Effector memory CD4-positive, alpha-beta T cell (primary cell): ENCODE measurements at places on chromosomes 5 and 9.

DNA sequence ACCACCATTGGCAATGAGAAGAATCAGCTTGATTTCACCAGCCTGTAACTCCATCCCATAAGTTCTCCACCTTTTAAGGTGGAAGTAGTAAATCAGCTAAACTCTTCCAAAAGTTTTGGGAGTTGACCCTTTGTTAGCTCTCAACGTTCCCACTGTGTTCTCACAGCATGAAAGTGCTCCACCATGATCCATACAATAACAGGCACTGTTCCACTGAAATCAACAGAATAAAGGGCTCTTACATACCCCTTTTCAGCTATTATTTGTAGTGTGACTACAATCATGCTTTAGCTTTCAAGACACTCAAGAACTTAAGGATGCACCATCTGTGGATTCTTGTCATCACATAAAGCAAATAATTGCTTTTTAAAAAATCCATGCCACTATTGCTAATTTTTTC, 81.6 kb downstream of the PPP2R2B start:
- no peak for DNase-seq

DNA sequence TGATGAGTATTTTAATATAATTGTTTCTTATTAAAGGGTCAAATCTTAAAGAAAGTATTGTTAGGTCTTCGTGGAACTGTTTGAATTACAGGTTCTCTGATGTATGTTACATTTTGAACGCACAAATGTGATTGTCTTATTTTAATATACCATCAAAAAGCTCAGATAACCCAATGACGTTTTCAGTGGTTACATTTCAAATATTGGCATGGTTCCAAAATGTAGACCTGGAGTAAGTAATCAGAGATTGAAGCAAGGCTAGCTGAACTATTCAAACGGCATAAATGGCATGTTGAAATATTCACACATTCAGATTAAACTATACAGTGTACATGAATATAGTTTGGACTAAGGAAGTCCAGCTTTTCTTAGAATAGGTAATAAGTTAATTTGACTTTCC, 281.7 kb upstream of the EFNA5 start:
- DNase-seq = no peak

- DNase-seq = no peak
Measured at GRCh38 chr5:88665750-88666215, 217.2 kb downstream of the MEF2C start.

DNA sequence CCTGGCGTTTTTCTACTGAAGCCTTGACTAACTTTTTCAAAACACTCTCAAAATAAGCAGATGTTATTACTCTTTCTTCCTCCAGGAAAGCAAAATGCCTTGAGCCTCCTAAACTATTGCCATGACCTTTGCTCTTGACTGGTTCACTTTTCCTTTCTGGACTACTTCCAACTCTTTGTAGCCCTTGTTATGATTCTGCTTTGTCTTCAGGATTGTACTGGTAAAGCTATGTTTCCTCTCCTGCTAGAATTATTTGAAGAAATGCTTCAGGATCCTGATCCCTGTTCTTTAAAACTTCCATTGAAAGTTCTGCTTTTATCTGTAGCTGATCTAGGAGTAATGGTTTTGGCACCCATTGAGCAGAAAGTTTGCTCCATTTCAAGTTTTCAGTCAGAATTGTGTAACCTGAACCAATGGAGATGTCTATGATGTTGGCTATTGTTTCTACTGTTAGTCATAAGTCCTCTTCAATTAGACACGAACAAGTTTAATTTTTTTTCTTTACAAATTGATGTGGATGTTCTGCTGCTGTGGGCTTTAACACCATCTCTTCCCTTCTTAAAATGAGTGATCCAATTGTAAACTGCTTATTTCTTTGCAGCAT, 1356.4 kb downstream of the EFNA5 start:
- DNase-seq = no peak

GRCh38 chr5:165325221-165325620, 1819.8 kb downstream of the MAT2B start:
- no peak for DNase-seq

GRCh38 chr9:129022037-129022436, 6.1 kb downstream of the SH3GLB2 start:
- DNase-seq = no peak

GRCh38 chr5:128494516-128494915, 43.5 kb downstream of the FBN2 start:
- DNase-seq = no peak

GRCh38 chr5:26833596-26833995, 204.8 kb downstream of the CDH9 start:
- no peak for DNase-seq

- DNase-seq = no peak
Measured at GRCh38 chr5:146890066-146890465, 11.5 kb upstream of the PPP2R2B start.

- DNase-seq = no peak
Measured at GRCh38 chr5:165757791-165758190, 2252.4 kb downstream of the MAT2B start.

- no peak for DNase-seq
Measured at GRCh38 chr9:36718612-36719011, 145.9 kb downstream of the MELK start.

GRCh38 chr9:134554373-134555093, 87.1 kb upstream of the COL5A1 start:
- no peak for DNase-seq

DNA sequence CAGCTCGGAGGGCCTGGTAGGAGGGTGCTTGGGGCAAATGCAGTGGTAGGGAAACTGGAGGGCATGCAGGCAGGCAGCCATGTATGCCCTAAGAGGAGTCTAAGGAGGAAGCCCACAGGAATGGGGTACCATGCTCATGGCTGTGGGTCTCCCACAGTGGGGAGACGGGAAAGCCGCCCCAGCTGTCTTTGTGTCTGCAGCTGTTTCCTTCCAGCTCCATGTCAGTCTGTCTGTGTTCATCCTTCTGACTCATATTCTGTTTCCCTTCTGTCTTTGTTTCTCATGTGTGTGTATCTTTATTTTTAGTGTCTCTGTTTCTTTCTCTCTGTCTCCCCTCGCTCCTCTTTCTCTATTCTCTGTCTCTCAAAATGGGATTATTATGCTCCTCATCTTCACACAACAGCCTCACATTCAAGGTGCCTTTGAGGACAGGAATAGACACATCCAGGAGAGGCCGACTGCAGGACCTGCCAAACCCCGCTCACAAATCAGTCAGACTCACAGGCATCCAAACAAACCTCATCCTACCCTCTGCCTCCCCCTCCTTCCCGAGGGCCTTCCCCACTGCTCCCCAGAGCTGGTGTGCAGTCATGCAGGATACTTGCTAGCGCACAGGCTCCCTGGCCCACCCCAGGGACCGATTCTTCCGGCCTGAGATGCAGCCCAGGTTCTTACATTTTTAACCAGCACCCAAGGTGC, 68.4 kb upstream of the RARS1 start:
- no peak for DNase-seq

DNA sequence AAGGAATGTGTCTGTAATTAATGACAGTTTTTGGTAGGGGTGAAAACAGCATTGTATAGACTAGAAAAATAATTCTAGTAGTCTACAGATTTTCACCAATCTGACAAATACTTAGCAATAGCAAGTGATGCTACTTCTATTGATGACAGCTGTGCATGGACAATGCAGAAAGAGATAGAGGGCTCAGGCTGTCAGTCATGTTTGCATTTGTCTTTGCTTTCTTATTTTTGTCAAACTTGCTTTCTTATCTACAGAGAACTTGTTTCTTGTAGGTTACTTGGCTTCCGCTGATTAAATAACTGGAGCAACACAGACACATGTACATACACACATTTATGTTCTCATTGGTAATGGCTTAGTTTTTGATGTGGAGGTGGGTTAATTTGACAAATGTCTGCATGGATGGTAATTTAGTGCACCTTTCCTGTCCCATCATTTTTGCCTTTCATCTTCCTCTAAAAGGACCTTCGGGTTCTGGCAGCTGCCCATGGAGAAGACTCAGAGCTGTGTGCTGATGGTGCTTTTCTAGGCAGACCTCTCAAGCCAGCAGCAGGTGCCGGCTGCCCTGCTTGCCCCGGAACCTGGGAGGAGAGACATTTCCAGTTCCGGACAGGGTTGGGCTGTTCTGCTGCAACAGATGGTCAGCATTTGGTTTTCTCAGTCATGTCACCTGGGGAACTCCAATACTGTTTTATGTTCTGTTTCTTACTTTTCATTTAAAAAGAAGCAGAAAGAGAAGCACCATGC, 28.8 kb downstream of the CAMK4 start:
- DNase-seq = no peak

DNA sequence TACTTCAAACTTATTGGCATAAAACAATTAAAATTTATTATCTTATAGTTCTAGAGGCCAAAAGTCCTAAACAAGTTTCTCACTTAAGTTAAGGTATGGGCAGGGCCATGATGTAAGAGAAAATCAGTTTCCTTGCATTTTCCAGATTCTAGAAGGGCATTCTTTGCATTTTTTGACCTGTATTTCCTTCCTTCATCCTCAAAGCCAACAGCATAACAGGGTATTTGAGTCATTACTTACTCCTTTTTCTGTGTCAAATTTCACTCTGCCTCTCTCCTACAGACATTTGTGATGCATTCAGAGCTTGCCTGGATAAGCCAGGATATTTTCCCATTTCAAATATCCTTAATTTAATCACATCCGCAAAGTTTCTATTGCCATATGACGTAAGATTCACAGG, 1499.0 kb downstream of the EFNA5 start:
- DNase-seq = no peak

- no peak for DNase-seq
Measured at GRCh38 chr9:2253636-2254580, 238.8 kb downstream of the SMARCA2 start.

DNA sequence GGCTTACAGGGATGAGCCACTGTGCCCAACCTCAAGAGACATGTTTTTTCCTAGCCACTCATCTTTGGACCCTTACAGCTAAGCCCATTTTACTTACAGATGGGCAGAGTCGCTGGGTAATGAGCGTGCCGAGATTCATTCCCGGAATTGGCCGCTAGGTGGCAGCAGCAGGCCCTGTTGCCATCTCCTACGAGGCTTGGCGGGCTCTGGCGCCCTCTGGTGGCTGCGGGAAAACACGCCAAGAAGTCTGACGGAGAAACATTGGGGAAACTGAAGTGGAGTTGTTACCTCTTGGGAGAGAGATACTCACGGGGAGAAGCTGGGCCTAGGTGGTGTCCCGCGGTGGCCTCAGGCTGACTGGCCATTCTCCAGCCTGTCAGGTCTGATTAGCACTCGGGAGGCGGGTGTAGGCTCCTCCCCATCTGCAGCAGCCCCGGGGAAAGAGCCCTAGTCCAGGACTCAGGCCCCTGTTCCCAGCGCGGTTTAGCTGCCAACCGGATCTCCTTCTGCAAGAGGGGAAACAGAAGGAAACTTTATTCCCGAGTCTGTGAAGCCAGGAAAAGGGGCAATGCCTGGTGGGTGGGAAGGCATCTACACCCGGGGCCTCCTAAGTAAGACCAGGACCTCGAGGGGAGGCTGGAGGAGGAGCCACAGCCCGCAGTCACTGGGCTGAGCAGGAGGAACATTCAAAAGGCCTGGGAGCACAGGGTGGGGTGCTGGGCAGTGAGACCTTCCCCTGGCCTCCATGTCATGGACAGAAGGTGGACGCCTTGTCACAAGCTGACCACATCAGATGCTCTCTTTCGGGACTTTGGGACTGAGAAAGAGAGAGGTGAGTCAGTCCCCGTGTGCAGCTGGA, 9.7 kb downstream of the PTGES2 start:
- peak; percentile 93 for DNase-seq

GRCh38 chr5:137997726-137998213, 35.1 kb downstream of the FAM13B start:
- no peak for DNase-seq

DNA sequence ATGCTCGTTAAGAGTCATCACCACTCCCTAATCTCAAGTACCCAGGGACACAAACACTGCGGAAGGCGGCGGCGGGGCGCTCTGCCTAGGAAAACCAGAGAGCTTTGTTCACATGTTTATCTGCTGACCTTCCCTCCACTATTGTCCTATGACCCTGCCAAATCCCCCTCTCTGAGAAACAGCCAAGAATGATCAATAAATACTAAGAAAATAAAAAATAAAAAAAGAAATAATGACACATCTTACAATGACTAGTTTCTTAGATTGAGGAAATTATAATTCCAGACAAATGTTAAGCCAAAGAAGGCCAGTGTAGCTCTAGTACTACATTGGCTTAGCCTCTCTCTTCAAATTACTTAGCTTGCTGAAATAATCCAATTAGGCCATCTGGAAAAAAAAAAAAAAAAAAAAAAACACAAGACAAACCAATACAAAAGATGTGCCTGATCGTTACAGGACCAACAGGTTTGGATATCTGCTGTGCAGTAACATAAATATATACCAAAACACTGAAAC, 58.0 kb downstream of the ANXA2R start:
- DNase-seq = no peak

GRCh38 chr5:178420354-178420781, 169.8 kb downstream of the COL23A1 start:
- DNase-seq = no peak

DNA sequence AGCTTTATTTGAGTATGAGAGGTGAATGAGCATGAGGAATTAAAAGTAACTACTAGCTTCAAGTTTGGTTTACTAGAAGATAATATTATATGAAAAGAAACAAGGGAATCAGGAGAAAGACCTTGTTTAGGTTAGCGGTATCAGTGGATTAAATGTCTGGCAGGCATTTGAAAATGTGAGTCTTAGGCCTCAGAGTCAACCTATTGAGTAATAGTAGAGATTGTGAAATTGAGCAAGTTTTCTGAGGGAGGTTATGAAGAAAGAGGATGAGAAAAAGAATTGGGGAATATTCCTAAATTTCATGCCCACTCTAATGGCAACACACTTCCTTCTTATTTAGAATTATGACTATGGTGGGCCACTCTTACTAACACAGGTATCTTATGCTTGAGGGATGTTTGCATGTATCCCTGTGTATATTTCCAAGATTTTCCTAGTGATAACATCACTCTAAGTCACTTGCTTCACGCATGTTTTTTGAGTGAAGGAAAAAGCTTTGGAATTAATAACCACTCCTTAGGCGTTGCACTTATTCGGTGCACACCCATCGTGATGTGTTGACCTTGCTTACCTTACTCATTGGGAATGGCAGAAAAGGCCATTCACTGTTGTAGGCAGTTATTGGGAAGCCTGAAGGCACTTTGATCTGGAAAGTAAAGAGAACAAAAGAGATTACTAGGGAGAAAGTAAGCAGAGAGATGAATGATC, 8.2 kb upstream of the ELL2 start:
- no peak for DNase-seq

DNA sequence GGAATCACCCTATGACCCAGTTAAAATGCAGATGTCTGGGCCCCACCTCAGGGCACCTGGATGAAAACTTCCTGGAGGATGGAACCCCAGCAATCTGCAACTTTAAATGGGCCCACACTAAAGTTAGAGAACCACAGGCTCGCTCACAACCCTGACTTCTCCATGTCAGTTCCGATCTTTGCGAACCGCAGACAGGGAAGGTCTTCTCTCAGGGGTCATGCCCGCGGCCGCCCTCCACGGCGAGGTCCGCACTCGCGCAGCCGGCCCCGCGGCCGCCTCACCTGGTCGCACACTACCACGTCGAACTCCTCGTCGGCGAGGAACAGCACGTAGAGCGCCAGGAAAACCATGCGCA, 499 bp downstream of the ALG2 start:
- peak; percentile 11 for DNase-seq

GRCh38 chr9:83219924-83220438, 157.0 kb upstream of the RASEF start:
- no peak for DNase-seq
